ENCODE measurements at places on chromosomes 4 and X. TPM values are rescaled to one million over a fixed set of nuclear protein-coding genes. Genes with fewer than 3 reads are reported as not detected.

The CXorf49B gene
- polyA plus RNA-seq, result not detected

The UGT8 gene
- polyA plus RNA-seq, result 0.18 TPM

The TCEAL7 gene
- polyA plus RNA-seq, result 8.2 TPM

- DNase-seq, result no peak
These were observed 78.5 kb downstream of the PRDM5 start for GRCh38 chr4:120843849-120844527.
